NCI-H187 (cell line): ENCODE measurements at places on chromosomes 16 and 17.

DNA sequence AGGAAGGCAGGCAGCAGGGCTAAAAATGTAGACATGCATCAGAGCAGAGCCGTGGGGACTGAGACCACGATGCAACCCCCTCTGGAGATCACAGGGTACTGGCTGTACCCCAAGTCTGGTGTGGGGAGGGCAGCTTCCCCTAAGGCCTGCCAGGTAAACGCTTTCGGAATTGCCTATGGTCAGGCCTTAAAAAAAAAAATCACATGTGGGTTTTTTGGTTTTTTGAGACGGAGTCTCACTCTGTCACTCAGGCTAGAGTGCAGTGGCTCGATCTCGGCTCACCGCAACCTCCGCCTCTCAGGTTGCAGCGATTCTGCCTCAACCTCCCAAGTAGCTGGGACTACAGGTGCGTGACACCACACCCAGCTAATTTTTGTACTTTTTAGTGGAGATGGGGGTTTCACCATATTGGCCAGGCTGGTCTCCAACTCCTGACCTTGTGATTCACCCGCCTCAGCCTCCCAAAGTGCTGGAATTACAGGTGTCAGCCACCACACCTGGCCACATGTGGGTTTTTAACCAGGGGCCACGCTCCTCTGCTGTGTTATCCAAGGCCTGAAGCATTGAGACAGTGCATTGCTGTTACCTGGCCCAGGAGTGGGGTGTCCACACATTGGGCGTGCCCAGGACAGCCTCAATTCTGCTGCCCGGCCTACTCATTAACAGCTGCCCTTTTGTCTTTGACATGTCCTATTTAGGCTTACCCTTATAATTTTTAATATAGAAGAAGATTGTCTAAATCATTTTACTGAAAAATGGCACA is 50.4 kb downstream of the LITAF start:
- no peak for DNase-seq

DNA sequence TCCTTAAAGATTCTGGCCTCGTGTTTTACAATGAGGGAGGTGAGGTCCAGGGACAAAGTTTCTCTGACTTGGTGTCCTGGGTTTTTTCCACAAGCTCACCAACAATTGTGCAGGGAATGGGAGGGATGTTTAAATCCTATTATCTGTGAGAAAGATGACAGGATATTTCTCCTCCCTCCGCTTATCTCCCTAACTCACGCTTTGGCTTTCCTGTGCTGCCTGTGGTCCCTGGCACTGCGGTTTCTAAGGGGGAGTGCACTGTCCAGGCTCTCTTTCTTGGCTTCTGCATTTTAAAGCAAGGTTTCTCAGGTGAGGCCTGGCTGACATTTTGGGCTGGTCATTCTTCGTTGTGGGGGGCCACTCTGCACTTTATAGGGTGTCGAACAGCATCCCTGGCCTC is 16.4 kb downstream of the GGA3 start:
- DNase-seq, result no peak

- no peak for DNase-seq
Measured at GRCh38 chr17:46042246-46042645, 43.2 kb downstream of the STH start.

- no peak for DNase-seq
Measured at GRCh38 chr16:74738816-74739215, 35.8 kb downstream of the FA2H start.

DNA sequence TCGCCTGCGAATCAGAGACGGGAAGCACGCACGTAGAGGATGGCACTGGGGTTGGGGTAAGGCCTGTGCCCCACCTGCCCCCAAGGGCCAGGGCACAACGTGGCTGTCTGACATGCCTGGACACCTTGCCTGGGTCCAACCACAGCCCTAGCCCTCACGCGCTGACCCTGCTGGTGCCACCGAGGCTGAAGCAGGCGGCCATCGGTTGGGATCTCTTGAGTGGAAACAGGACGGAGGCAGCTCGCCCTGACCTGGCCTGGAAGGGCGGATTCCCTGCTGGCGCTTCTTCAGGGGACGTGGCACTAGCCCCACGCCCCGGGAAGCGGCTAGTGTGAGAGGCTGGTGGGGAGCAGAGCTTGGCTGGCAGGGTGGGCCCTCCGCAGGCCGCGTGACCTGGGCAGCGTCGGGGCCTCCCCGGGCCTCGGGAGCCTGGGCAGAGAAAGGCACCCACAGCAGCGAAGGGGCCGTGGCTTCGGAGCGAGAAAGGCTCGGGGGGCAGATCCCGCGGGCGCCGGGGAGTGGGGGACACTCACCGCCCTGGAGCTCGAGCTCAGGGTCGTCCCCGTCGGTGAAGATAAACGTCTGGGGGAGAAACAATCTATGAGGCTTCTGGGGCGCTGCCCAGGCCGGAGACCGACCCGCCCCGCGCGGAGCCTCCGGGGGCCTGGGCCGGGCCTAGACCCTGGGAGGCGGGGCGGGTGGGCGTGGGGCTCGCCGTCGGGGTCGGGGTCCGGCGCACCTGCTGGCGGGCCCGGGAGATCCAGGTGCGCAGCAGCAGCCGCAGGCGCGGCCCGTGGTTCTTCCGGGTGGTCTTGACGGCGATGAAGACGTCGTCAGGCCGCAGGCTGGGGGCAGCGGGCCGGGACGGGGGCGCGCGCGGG is 610 bp downstream of the RFNG start:
- DNase-seq, result no peak

DNA sequence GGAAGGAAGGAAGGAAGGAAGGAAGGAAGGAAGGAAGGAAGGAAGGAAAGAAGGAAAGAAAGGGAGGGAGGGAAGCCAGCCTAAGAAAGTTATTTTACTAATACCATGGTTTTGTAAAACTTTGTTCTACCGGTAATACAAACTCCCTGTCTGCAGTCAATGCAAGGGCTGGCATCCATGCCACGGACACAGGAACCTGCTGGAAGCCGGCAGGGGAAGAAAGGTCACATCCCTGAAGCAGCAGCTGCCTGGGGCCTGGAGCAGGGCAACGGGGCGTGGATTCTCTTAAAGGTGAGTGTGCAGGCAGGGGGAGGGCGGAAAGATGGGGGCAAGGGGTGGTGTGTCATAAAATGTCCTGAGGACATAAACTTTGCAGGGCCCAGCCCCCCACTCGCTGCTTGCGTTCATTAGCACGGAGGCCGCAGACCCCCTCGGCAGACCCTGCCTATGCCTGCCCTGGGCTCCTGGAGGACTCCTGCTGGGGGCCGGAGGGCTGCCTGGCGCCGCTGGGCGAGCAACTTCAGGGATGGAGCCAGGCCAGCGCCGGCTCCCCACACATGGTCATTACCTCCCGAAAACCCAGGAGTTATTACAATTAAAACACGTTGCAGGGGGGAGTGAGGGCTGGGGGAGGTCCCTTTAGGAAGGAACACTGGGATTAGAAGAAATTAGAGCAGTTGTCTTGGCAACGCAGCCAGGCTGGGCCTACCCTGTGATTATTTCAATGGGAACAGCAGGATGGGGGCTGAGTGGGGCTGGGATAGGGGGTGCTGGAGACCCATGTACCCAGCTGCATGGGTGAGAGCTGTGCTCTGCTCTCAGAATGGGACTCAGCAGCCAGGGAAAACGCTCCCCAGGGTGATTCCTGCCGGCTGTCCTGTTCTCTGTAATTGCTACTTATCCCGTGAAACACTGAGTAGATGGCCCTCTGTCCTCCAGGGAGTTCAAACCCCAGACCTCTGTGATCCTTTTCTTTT is 257.9 kb downstream of the SOX9 start:
- no peak for DNase-seq

DNA sequence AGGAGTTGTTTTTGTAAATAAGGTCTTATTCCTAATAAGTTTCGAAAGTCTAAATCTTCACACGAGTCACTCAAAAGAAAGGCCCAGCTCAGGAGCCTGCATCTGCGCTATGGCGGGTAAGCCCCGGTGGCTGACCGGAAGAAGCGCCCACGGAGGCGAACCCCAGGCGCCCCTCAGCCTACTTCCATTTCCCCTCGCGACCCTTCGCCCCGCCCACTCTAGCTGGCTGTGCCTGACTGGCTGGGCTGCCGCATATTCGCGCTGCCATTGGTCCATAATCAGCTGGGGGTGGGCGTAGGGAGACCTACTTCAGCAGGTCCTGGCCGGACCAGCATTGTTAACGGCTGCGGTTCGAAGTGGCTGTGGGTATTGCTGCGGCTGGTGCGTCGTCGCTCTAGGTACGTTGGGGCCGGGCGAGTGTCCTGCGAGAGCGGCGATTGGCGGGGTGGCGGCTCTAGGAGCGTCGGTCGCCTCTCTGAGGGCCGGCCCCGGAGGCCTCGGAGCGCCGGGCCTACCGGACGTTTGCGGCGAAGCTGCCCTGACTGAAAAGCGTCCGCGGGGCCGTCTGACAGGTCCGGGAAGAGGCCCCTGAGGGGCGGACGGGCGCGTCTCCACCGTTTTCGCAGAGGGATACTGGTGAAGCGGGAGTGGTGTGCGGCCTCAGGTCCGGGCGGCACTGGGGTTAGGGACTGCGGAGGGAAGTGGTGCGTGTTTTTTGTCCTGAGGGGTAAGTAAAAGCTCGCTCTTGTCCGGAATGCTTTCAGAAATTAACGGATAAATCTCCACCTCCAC is at the start of gene ATF7IP2:
Gene ATF7IP2, plus strand, starts transcription at position 337 of the 792 bp plus-strand sequence. CDS start 44,560 bp downstream, outside the sequence.
- no peak for DNase-seq

DNA sequence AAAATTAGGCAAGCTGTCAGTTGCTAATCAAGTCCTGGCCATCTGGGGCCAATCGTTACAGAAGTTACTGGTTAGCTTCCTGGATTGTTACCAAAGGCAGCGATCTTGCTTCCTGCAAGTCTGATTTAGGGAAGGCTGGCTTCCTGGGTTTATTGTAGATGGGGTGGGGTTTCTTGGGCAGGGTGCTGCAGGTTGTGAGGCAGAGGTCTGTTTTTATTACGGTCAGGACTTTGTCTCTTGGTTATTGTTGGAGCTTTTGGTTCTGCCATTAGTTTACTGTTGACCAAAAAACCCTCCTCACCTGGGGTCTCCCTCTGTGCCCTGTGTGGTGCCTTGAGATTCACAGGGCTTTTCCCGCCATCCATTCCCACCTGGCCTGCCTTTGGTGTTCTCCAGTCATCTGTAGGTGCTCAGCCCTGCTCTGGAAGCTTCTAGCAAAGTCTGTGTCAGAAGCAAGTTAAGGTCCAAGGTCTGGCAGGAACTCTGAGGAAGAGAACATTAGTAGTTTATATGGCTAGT is 36.9 kb downstream of the SLC47A1 start:
- no peak for DNase-seq

- no peak for DNase-seq
Measured at GRCh38 chr16:78212674-78213073, 113.2 kb downstream of the WWOX start.

- no peak for DNase-seq
Measured at GRCh38 chr17:37737081-37737480, 7.8 kb downstream of the HNF1B start.

GRCh38 chr17:52837492-52837891 is 679.0 kb upstream of the CA10 start:
- no peak for DNase-seq

- no peak for DNase-seq
Measured at GRCh38 chr17:32536736-32537643, 50.2 kb downstream of the CDK5R1 start.

GRCh38 chr17:13419676-13420075 is 182.1 kb downstream of the HS3ST3A1 start:
- no peak for DNase-seq

DNA sequence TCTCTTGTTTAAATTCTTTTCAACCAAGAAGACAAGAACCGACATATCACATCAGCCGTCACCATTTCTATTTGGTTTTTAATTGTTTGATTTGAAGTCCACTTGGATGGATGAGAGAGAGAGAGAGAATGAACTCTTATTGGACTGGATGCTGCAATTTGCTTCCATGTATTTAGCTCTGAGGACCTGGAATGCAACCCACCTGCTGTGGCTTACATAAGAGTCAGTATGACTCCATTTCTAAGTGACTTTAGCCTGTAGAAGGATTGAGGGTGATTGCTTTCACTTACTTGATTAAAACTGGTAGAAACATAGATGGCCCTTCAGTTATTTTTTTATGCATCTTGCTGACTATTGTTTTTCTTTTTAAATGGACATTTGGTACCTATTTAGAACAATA is 296.1 kb downstream of the CNTNAP4 start:
- DNase-seq, result no peak

DNA sequence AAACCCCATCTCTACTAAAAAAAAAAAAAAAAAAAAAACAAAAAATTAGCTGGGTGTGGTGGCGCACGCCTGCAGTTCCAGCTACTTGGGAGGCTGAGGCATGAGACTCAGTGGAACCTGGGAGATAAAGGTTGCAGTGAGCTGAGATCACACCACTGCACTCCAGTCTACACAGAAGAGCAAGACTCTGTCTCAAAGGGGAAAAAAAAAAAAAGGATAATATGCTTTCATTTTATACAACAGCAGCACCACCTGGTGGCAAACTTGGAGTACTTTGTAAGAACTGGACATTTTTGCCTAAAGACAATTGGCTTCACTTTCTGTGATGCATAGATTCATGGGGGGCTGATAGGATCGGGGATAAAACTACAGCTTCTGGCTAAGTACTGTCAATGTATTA is 8.5 kb downstream of the CHTF8 start:
- peak; percentile 30 for DNase-seq

DNA sequence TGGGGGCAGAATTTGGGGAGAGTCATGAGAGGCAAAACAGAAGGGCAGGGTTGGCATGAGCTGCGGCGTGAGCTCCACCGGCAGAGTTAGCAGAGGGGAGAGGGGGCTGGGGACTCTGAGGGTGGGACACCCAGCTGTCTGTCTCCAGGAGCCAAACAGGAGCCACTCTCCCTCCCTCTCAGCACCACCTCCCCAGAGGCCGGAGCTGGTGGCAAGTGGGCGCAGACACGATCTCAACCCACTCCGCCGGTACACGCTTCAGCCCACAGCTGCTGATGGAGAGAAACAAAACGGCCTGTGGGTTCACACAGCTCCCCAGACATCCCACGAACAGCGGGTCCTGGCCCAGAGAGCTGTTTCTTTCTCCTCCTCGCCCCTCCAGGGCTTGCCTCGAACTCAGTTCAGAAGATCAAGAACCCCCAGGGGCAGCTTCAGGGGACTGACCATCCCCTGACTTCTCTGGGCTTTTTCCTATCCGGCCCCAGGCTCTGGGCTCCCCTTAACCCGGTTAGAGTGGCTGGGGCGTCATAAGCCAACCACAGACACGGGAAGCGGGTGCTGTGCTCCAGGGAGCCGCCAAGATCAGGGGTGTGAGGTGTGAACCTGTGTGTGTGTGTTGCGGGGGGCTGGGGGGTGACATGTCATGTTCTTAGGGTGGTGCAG is 7.6 kb downstream of the RHBDF2 start:
- DNase-seq, result no peak

- no peak for DNase-seq
Measured at GRCh38 chr17:74646231-74646630, 22.7 kb upstream of the CD300E start.

DNA sequence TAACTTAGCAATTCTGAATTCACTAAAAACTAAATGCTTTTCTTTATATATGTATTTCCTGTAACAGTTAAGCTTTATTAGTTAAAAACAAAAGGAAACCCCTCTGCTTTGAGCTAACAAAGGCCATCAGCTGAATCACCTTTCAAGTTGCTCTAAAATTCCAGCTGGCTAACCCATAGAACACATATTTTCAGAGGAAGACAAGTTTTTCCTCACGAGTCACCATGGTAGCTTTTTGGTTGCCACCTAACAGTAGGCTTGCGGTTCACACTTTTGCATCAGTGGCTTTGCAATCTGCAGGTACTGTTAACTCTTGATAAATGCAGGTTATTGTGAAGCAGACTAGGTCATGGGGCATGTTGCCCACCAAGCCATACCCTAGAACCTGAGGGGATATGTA is 57.6 kb upstream of the IRX5 start:
- no peak for DNase-seq

GRCh38 chr16:50229149-50229726 is 37.1 kb upstream of the ADCY7 start:
- DNase-seq, result no peak
